NCI-H2081 treated with DMSO at 0.1 percent for 48 hours (cell line): ENCODE measurements at places on chromosomes 11 and 22.

DNA sequence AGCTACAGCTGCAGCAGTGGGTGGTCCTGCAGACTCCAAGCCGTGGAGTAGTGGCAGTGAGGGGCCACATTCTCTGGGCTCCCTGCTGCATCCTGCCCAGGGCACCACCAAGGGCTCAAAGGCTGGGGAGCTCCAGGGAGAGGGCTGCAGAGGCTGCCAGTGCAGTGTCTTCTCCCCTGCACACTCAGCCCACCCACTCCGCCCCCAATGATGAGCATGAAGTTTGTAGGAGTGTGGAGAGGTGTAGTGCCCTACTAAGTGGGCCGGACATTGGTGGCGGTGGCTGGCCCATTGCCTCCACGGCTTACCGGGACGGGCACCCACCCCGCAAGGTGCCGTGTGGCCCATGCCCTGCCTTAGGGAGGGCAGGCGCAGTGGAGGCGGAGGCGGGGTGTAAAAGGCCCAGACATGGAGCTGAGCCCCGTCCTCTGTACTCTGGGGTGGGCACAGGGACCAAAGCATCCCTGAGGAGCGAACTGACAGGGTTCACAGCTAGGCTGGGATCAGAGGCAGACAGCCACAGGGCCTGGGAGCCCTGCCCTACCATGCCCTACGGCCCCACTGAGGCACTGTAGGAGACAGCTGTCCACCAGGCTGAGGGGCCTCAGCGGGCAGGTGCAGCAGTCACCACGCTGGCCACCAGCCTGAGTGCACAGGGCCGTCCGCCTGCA, 18.9 kb downstream of the ARVCF start:
- DNase-seq = no peak

GRCh38 chr11:29534836-29535235, 482.0 kb downstream of the KCNA4 start:
- DNase-seq = no peak

- DNase-seq = no peak
These were observed 102.6 kb downstream of the SPON1 start for GRCh38 chr11:14065141-14065540.

- no peak for DNase-seq
These were observed 34.0 kb downstream of the WEE1 start for GRCh38 chr11:9607511-9607899.
